ENCODE measurements at places on chromosomes 13 and 19.

GRCh38 chr13:67726979-67727378, 496.8 kb upstream of the PCDH9 start:
- no peak for DNase-seq

DNA sequence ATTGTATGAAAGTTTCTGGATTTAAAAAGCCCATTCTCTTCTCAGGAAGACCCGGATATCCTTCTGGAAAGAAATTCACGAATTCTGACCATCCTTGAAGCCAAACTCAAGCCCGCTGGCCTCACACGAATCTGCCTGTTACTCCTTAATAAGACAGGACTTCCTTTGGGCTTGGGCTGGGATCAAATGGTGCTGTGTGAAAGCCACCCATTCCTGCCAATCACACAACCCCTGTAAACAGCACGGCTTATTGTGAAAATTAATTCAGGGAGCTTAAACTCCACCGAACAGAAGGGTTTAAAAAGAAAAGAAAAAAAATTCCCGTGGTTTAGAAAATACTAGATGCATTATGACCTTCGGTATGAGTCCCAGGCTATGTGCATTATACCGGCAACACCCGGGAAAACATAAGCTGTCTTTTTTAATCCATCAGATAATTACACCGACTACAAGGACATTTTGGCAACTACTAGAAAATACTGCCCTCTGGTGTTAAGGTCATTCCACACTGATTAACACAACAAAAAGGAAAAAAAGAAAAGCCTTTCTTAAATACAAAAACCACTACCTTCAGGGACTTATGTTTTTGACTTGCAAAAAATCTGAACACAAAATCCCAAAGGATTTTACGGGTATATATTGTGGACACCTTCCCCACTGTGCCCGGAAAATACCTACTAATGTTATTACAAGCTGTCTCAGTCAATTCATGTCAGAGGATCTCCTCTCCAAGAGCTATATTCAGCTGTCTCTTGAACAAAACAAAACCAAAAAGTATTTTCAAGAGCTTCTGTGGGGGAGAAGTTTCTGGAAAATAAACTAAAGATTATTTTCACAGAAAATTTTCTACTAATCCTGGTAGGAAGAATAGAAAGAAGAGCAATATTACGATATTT, 76.0 kb upstream of the LSM14A start:
- DNase-seq, result no peak

DNA sequence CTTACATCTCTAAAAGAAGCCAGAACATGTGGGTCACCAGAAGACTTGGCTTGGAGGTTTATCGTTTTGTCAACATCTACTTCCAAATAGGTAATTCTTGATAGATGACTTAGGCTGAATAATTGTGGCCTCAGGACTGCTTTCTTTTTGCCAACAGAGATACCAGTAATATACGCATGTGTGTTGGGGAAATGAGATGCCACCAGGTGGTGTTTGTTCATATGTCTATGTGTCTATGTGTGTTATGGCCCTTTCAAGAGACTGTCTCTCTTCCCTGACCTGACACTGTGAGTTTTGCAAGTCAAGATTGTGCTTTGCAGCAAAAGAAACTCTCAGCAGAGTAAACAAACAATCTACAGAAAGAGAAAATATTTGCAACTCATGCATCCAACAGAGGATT, 31.6 kb upstream of the METTL21C start:
- DNase-seq, result no peak

GRCh38 chr13:74077375-74077774, 56.8 kb downstream of the KLF12 start:
- DNase-seq, result no peak

- no peak for DNase-seq
These were observed 117.5 kb downstream of the ATP8A2 start for GRCh38 chr13:25489238-25489637.
